ENCODE measurements at places on chromosomes 12 and 14. TPM values are rescaled to one million over a fixed set of nuclear protein-coding genes. Genes with fewer than 3 reads are reported as not detected.

CCDC175 gene
- not detected for total RNA-seq

SERPINA9 gene
- total RNA-seq: not detected

SOX5 gene
- total RNA-seq: not detected

MAPK1IP1L gene
- 103 TPM for total RNA-seq

CISTR gene
- not detected for total RNA-seq

BAZ2A gene
- total RNA-seq: 31.6 TPM

NTS gene
- total RNA-seq: 81.3 TPM

ADAMTS20 gene
- not detected for total RNA-seq

PZP gene
- not detected for total RNA-seq

CD69 gene
- not detected for total RNA-seq

ASCL1 gene
- total RNA-seq: not detected

GPRC5D gene
- not detected for total RNA-seq

MIP gene
- 0.20 TPM for total RNA-seq

Data from A549 treated with CpdA at 1 μM for 4 hours (cell line).